Activated CD4-positive, CD25-positive, alpha-beta regulatory T cell (primary cell): ENCODE measurements at places on chromosomes 7 and 10.

GRCh38 chr10:77494327-77494726 is 143.3 kb downstream of the KCNMA1 start:
- no peak for DNase-seq

DNA sequence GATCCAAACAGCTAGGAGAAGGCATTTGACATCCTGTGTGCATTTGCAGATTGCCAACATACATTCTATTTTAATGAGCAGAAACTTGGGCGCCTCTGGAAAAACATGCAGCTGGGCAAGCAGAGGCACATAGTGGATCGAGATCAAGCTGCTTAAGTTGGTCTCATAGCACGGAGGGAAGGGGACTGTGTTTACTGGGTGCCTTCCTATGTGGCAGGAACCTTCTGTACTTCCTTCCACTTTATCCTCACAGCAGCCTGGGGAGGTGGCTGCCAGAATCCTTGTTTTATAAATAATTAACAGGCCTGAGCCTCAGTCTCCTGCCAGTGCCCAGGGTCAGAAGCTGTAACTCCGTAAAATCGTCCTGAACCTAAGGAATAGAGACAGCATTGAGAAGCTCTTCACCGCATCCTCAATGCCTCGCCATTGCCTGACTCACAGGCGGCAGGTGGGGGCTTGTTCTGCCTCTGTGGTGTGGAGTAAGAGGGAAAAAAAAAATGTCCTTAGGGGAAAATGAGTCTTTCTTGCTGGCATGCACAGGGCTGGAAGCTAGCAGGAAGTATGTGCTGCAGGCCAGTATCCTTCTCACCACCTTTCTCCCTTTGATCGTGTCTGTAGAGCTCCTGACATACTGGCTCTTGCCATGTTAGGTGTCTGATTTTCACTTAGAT is 6.2 kb downstream of the VWA2 start:
- DNase-seq, result no peak

GRCh38 chr10:128095027-128095752 is 31.0 kb downstream of the MKI67 start:
- peak; percentile 20 for DNase-seq

DNA sequence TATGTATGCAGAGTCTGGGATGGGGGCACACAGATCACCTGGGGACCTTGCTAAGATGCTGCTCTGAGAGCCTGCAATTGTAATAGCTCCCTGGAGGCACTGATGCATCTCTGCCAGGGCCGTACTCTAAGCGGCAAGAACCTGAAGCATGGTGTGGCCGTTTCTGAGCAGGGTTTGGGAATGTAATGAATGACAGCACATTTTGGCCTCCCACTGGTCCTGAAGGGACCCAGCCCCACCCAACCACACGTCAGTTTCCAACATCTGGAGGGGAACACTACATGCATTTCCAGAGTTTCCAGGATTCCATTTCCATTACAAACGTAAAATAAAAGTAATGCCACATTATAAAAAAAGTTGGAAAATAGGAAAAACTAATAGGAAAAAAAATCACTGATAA is 14.0 kb downstream of the ZCCHC24 start:
- DNase-seq, result no peak

DNA sequence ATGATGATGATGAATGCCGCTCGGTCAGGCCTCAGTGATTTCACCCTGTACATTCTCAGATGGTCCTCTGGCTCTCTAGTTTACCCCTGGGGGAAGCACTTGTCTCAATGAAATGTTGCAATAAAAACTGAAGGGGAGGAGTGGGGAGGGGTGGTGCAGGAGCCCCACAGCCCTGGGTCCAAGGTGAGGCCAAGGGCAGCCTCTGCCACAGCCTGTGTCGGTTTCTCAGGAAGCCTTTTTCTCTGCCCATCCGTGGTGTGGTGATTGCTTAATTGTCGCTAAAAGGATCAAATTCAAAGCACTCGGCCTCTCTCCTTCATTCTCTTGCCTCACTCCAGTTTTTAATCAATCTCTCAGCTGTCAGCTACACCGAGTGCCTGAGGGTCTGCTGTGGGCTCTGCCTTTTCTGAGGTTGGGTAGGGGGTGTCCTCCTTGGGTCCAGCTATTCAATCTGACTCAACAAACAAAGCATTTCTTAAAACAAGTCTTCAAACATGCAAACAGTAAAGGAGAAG is 39.1 kb upstream of the HSPA12A start:
- no peak for DNase-seq

DNA sequence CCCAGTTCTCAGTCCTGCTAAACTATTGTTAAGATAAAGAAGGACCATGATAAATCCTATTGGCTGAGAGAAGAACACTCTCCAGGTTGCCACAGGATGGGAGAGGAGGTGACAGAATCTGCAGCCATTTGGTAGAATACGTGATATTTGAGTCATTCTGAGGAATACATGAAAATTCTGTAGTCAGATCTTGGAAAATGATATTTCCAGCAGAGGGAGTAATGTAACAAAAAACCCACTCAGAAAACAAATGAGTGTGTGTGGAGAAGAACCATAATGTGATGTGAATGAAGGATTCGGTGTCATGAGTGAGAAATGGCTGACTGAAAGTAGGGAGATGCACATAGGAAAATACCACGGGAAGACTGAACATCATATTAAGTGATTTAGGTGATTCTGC is 128.5 kb upstream of the PFKP start:
- no peak for DNase-seq

- no peak for DNase-seq
These were observed 443.7 kb upstream of the LRRN3 start for GRCh38 chr7:110647266-110647665.

- DNase-seq, result no peak
These were observed 250.9 kb downstream of the TWIST1 start for GRCh38 chr7:18866359-18867036.

GRCh38 chr7:159159731-159160130 is 15.1 kb upstream of the VIPR2 start:
- no peak for DNase-seq
